ENCODE measurements at places on chromosomes 2 and 18.

DNA sequence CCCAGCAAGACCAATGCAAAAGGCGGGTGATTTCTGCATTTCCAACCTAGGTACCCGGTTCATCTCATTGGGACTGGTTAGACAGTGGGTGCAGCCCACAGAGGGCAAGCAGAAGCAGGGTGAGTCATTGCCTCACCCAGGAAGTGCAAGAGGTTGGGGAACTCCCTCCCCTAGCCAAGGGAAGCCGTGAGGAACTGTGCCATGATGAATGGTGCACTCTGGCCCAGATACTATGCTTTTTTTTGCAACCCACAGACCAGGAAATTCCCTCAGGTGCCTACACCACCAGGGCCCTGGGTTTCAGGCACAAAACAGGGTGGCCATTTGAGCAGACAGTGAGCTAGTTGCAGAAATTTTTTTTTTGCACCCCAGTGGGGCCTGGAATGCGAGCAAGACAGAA, 662.6 kb upstream of the ACVR2A start:
- DNase-seq: no peak

DNA sequence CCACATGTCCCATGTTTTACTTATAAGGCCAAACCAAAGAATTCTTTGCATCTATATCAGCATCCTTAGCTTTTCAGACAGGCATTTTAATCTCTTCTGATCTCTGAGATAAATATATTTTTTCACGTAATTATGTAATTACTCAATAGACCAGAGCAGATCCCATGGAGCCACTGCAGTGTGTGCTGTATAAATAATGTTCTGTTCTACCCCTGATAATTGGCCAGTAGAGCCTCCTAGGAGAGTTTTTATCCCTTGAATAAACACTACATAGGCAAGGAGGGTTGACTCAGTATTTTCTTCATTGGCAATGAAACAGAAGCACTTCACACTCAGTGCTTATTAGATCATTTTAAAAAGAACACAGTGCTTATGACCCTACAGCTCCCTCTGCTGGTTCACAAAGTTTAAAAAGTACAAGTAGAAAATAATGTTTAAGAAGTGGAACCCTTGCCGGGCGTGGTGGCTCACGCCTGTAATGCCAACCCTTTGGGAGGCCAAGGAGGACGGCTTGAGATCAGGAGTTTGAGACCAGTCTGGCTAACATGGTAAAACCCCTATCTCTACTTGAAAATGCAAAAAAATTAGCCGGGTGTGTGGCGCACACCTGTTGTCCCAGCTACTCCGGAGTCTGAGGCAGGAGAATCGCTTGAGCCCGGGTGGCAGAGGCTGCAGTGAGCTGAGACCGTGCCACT, 91.9 kb downstream of the PPP1R1C start:
- DNase-seq: no peak

- DNase-seq: no peak
These were observed 1283.0 kb upstream of the CDH2 start for GRCh38 chr18:29459972-29460371.

DNA sequence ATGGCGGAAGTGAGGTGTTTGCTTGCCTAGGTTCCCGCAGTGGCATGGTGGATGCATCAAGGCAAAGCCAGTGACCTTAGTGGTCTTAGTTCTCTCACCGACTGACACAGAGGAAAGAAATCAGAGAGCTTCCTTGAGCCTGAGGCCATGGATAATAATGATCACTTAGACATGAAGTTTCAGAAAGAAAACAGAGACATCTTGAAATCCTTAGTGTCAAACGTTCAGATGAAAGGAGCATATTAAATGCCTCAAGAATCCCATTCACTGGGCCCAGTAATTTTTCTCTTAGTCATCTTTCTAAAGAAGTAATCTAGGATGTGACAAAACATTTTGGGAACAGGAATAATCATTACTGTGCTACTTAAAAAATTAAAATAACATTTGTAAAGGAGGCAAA, 35.2 kb downstream of the COPS8 start:
- no peak for DNase-seq

- DNase-seq: no peak
These were observed 584.5 kb upstream of the LRRTM1 start for GRCh38 chr2:80889009-80889408.
